ENCODE measurements at places on chromosomes 5 and 9.

- DNase-seq = no peak
Observed at GRCh38 chr9:138080979-138081378, 203.4 kb downstream of the CACNA1B start.

DNA sequence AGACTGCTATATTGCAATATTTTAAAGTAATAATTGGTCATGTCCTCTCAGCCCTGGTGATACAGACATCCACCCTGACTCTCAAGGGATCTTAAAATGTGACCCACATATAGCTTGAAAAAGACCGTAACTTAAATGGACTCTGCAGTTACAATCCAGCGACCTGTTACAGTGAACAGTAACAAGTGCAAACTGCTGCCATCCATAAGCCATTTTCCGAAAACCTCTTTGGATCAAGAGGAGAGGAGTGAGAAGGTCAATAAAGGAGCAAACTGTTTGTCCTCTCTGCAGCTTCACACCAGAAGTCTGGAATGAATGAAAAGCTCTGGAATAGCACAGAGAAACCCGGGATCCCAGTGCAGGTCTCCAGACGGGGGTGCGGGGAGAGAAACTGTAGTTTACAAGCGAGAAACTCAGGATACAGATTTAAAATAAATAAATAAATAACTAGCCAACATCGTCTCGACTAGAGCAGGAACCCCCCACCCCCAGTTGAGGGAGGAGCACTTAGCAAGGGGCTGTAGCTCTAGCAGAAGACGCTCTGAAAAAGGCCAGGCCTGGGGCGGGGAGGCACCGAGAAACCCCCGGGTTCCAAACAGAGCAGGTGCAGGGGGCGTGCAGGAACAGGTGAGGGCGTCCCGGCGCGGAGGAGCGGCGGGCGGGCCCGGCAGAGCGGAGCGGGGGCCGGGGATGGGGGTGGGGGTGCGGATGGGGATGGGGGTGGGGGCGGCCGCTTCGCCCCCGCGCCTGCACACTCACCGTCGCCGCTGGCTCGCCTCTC is 572 bp downstream of the ZDHHC21 start:
- DNase-seq = no peak

DNA sequence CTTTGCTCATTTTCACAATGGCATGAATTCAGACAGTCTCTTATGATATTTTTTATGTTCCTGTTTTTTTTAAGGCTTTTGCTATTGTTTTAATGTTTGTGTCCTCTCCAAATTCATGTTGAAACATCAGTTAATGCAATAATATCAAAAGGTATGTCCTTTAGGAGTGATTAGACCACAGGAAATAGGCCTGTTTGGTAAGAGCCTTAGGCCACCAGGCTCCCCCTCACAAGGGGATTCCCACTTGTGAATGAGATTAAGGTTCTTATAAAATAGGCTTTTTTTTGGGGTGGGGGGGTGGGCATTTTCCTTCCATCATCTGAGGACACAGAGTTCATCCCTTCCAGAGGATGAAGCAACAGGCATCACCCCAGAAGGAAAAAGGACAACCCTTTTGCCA is 2074.2 kb upstream of the C9orf72 start:
- DNase-seq = no peak

- no peak for DNase-seq
Observed at GRCh38 chr5:136011414-136012001, 17.3 kb upstream of the TGFBI start.

DNA sequence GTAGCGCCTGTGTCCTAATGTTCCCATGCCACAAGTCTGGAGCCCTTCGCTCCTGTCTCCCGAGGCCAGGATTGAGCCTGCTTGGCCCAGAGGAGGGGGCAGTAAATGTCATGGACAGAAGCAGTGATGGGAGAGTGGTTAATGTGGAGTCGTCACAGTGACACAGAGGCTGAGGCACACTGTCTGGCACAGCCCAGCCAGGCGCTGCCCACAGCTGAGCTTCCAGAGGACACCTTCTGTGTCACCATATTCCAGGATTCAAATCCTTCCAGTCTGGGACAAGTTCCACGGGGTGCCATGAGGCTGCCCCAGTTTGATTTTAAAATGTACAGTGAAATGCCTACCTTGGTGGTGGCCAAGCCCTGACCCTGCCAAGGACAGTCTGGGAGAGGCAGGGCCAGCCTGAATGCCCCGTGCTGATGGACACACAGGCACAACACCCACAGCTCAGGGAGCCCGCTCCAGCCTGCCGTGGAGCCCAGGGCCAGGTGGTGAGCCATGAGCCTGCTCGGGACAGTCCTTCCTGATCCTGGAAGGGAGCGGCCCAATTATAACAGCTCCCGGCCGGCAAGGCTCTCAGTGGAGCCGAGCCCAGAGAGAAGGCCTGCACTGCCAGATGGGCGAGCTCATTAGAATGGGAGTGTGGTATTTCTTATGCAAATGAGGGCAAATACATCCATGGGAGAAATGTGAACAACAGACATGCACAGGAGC is 99.1 kb upstream of the RUFY1 start:
- no peak for DNase-seq

All from stimulated activated CD8-positive, alpha-beta memory T cell treated with anti-CD3 and anti-CD28 coated beads, Interleukin-2, amount 100 ng/mL, for 48 hours (primary cell).